ENCODE measurements at places on chromosomes 2 and 18. TPM values are rescaled to one million over a fixed set of nuclear protein-coding genes. Genes with fewer than 3 reads are reported as not detected.
A peak's percentile ranks its signal among the peaks of the same experiment; 100 is the strongest.

DNA sequence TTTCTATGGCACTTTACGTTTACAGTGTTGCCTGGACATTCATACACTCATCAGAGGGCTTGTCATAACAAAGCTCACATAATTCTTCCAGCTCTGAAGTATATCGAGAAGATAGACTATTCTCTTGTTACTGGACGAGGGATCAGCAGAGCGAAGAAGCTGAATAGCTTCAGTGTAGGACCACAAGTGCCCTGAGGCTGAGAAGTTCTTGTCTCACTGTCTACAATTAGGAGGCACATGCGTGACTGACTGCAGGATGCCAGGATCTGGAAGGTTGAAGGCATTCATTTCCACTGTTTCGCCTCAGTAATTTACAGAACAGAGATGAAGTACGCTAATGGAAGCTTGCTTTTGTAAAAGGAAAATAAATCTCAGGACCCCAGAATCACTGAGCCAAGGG lies 9.6 kb downstream of the SH3YL1 start:
- no peaks in the 10 kb centered on the region for H3K4me1 ChIP-seq
- peaks cover 6% of the 10 kb centered on the region for H3K36me3 ChIP-seq
- DNase-seq = no peak
- no peaks in the 10 kb centered on the region for H3K27me3 ChIP-seq
- no peak overlapping the region for H3K4me3 ChIP-seq

DNA sequence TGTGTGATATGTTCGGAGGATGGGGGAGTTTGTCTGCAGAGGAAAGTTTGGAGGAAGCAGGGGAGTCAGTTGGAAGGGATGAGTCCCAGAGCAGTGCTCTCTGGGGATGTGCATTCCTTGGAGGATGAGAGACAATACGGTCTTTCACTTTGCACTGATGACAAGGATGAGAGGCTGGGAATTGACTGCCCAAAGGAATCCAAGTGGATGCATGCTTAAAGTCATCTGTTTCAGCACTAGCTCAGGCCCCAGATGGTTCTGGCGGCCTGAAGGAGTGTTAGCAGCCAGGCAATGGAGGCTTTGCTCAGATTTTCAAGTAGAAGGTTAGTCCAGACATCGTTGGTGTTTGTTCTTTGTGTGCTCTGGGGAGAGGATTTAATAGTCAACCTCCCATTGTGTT lies 100.2 kb downstream of the CRIM1 start:
- no peaks in the 10 kb centered on the region for H3K36me3 ChIP-seq
- no peak overlapping the region for H3K4me3 ChIP-seq
- no peaks in the 10 kb centered on the region for H3K27me3 ChIP-seq
- DNase-seq = no peak
- no peak overlapping the region for H3K27ac ChIP-seq

DNA sequence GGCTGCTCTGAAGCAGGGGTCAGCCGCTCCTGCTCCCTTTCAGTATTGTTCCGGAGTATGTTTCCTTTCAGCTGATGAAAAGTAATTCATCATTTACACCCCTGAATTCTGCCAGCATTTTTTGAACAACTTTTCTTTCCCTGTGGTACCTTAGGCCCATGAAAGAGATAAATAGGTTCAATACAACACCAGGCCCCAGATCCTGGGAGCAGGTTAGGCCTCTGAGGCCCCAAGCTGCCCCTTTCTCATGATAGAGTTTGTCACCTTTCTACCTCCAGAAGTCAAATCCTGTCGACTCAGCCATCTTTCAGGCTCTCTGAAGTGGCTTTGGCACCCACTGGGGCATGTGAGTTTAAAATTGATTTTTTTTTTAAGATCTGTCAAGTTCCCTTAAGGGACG lies 1415.1 kb upstream of the ZEB2 start:
- no peak overlapping the region for H3K27ac ChIP-seq
- DNase-seq = no peak
- no peak overlapping the region for H3K4me3 ChIP-seq

DNA sequence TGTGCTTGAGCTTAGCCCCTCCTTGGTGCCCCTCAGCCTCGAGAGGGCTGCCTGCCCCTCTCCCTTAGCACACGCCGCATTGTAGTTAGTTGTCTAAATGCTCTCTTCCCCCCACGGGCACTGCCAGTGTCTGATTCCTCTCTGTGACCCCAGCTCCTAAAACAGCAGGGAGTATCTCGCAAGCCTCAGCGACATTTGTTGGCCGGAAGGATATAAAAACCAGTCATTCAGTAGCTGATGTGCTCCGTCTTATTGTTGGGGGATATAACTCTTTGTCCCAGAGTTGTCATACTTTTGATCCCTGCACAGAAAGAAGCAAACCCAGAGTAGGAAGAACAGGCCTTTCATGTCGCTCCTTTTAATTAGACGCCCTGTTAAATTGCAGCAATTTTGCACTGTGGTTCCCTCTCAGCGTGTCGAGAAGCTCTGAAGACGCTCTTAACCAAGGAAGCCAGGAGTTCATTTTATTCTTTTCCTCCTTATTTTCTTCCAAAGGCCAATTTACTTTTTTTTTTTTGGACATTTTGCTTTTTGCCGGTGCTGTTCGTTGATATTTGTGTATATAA lies 201.8 kb downstream of the KLHL29 start:
- H3K4me1 ChIP-seq = no peaks in the 10 kb centered on the region
- no peak for DNase-seq
- no peaks in the 10 kb centered on the region for H3K27me3 ChIP-seq
- no peaks in the 10 kb centered on the region for H3K36me3 ChIP-seq
- no peak overlapping the region for H3K27ac ChIP-seq
- no peak overlapping the region for H3K4me3 ChIP-seq

- H3K27me3 ChIP-seq = no peaks in the 10 kb centered on the region
- H3K4me1 ChIP-seq = no peaks in the 10 kb centered on the region
- no peak overlapping the region for H3K4me3 ChIP-seq
- H3K27ac ChIP-seq = no peak overlapping the region
- no peaks in the 10 kb centered on the region for H3K36me3 ChIP-seq
Measured at GRCh38 chr18:44495151-44495550, 185.5 kb upstream of the SETBP1 start.

GRCh38 chr2:74119912-74120825 lies 27.5 kb downstream of the BOLA3 start:
- peak overlapping the region; percentile 75 for H3K4me3 ChIP-seq
- peak; percentile 87 for DNase-seq
- peak overlapping the region; percentile 76 for H3K27ac ChIP-seq
- peaks cover 7% of the 10 kb centered on the region for H3K4me1 ChIP-seq
- H3K36me3 ChIP-seq = no peaks in the 10 kb centered on the region

- H3K4me1 ChIP-seq = no peaks in the 10 kb centered on the region
- no peaks in the 10 kb centered on the region for H3K27me3 ChIP-seq
- H3K4me3 ChIP-seq = no peak overlapping the region
Measured at GRCh38 chr2:11514904-11515303, 18.9 kb upstream of the GREB1 start.

GRCh38 chr2:171703574-171704347 lies 16.5 kb downstream of the DYNC1I2 start:
- no peak overlapping the region for H3K4me3 ChIP-seq
- H3K4me1 ChIP-seq = no peaks in the 10 kb centered on the region
- DNase-seq = peak; percentile 13
- no peak overlapping the region for H3K27ac ChIP-seq
- peaks cover 6% of the 10 kb centered on the region for H3K36me3 ChIP-seq
- H3K27me3 ChIP-seq = no peaks in the 10 kb centered on the region

- H3K36me3 ChIP-seq = no peaks in the 10 kb centered on the region
- H3K4me3 ChIP-seq = no peak overlapping the region
- H3K27me3 ChIP-seq = peaks cover 3% of the 10 kb centered on the region
- no peaks in the 10 kb centered on the region for H3K4me1 ChIP-seq
- DNase-seq = no peak
Measured at GRCh38 chr2:217459016-217459415, 543.8 kb downstream of the TNS1 start.

DNA sequence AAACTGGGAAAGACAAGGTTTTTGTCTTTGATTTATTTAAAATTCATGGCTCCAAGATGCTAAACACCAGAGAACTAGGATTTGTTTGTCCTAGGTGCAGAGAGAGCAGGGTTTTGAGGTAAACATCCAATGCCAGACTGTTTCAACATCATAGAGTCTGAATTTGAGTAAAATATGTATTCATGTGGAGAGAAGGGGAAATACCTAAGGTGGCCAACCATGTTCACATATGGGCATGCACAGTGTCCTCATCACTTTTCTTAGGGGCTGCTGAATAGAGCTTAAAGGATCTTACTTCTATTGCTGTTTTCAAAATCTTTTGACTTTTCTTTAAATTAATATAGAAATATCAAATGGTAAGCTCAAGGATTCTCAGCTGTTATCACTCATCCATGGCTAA lies 287.0 kb upstream of the CCDC68 start:
- H3K4me1 ChIP-seq = no peaks in the 10 kb centered on the region
- no peaks in the 10 kb centered on the region for H3K36me3 ChIP-seq
- no peak overlapping the region for H3K4me3 ChIP-seq

GRCh38 chr18:13393338-13393737 lies 174.8 kb downstream of the LDLRAD4 start:
- DNase-seq = no peak
- no peaks in the 10 kb centered on the region for H3K36me3 ChIP-seq
- no peak overlapping the region for H3K27ac ChIP-seq
- no peak overlapping the region for H3K4me3 ChIP-seq
- H3K4me1 ChIP-seq = no peaks in the 10 kb centered on the region
- H3K27me3 ChIP-seq = no peaks in the 10 kb centered on the region

LAMA3 gene
- polyA plus RNA-seq = 0.47 TPM

GALR1 gene
- polyA plus RNA-seq = not detected

FAM161A gene
- polyA plus RNA-seq = 1.7 TPM

SERPINB11 gene
- not detected for polyA plus RNA-seq

TCF23 gene
- not detected for polyA plus RNA-seq

SERPINB3 gene
- not detected for polyA plus RNA-seq
